Stimulated activated CD4-positive, alpha-beta T cell treated with anti-CD3 and anti-CD28 coated beads, Interleukin-12 subunit alpha, Interleukin-12 subunit beta, amount 100 ng/mL, for 4 hours (primary cell): ENCODE measurements at places on chromosomes 1 and 21.

DNA sequence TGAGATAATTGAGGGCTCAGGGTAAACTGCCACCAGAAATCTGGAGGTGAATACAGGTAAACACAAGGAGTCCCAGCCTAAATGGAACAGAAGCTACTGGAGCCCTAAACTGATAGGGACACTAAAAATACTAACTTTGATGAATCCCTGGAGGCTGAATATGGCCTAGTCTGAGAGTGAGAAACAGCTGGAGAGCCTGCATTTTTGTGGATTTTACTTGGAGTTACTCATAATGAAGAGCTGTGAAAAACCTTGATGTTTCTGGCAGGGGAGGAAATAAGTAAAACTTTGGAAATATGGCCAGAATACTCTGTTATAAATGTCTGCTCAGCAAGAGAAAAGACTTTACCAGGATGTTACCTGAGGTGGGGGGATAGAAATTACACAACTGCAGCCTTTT, 164.4 kb downstream of the LIPI start:
- DNase-seq: no peak

DNA sequence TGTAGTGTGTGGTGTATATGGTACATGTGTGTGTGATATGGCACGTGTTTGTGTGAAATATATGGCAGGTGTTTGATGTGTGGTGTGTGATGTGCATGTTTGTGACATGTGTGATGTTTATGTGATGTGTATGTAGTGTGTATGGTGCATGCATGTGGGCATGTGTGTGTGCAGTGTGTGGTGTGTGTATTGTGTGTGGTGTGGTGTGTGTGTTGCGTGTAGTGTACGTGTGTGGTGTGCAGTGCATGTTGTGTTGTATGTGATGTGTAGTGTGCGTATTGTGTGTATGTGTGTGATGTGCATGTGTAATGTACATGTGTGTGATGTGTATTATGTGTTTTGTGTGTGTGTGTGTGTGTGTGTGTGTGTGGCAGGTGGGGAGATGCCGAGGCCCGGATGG, 65.7 kb downstream of the SLC19A1 start:
- DNase-seq: no peak

DNA sequence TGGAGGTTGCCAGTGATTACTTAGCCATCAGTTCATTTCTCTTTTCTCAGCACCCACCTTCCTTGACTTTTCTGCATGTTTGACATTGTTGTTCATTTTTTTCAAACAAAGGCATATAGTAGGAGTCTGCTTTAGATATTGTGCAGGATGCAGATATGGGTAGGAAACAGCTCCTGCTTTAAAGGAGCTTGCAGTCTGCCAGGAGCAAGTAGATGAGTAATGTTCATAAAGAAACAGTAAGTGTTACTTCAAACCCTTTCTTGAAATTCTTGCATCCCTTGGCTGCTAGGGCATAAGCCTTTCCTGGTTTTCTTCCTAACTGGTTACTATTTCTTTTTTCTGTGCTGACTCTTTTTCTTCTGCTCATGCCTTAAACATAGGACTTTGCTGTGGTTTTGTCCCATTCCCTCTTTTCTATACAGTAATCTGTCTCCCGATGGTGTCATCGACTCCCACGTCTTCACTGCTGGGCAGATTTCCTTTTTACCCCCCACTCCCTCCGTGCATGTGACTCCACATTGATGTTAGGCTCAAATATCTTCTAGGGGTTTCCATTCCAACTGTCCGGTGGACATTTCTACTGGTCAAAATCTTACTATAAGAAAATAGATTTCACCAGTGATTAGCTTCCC, 20.4 kb downstream of the PTGFRN start:
- no peak for DNase-seq

GRCh38 chr1:89547563-89548116, 23.0 kb downstream of the LRRC8B start:
- DNase-seq: no peak

DNA sequence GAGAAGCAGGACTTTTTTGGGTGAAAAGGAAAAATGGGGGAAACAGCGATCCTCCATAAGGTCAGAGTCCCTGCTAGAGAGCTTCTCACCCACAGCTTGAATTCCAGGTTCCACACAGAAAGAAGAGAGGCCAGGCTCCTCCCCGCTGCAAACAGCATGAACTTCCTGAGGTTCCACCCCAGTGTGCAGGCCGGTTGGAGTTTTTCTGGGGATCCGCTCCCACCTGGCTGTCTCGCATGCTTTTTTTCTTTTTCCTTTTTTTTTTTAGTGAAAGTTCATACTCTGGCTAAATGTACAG, 595.1 kb upstream of the ZP4 start:
- DNase-seq: no peak
